ENCODE measurements at places on chromosomes 12 and 14.

DNA sequence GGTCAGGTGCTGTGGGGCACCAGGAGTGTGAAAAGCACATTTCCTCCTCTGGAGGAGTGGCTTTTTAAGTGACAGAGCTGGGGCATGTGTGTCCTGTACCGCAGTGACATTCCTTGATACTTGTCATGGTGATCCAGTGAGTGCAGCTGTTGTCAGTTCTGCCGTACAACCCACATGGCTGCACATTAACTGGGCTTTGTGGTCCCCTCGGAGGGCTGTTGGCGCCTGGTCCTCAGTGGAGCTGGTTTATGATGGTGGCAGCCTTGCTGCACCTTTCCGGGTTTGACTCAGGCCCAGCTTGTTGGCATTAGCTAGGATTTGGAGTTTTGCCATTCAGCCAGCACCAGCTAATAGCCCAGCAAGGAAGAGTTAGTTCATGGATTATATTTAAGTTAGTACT lies 77.0 kb downstream of the SLC25A47 start:
- no peak for DNase-seq

DNA sequence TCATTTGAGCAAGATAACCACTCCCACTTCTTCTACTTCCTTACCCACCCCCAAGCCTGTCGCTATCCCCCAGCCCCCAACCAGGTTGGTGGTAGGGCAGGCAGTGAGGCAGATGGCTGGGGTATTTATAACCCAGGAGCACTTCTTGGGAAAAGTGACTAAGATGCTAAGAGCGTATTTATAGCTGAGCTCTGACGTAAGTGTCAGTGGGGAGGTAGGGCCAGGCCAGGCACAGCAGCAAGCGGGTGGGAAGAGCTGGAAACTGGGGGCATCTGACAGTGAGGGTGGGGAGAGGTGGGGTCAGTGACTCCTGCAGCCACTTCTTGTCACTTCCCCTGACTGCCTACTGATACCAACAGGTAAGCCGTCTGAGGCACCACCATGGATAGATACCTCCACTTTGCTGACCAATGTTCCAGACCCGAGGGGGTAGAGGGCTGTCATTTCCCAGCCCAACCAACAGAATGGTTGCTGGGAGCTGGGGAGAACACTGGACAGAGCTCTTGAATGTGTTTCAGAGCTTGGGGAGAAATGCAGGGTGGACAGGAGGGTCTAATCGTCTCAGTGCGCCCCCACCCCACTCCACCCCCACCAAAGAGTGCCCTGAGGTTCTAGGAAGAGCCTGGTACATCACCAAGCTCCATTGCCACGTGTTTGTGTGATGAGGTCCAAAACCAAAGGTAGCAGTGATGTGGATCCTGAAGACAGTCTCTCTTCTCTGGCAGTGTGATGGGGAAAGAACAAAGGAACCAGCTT lies 2.7 kb upstream of the INHBE start:
- DNase-seq = no peak

DNA sequence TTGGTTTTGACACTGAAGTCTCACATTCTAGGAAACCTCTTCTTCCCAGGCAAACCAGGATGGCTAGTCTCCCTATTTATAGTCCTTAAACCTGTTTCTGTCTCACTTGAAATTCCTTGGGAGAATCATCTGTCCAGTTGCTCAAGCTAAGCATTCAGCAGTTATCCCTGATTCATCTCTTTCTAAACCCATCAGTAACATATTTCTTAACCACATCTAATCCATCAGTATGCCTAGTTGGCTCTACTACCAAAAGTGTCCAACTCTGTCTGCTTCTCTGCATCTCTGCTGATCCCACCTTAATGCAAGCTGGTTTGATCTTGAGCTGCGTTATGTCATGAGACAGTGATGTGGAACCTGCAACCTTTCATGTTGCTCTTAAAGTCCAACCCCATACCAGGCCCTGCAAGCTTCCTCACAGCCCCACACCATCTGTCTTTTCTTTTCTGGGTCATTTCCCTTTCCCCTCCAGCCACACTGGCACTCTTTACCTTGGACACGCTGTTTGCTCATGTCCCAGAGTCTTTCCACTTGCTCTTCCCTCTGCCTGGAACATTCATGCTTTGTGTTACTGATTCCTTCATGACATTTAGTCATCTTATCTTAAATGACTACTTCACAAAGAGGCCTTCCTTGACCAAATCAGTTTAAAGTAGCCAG lies 380.8 kb upstream of the RGS6 start:
- no peak for DNase-seq

- DNase-seq = no peak
Measured at GRCh38 chr14:22919601-22919921, 612 bp upstream of the RBM23 start.

GRCh38 chr12:89454080-89454848 lies 70.3 kb downstream of the GALNT4 start:
- DNase-seq = no peak

GRCh38 chr14:78767436-78767835 lies 597.3 kb downstream of the NRXN3 start:
- DNase-seq = no peak

DNA sequence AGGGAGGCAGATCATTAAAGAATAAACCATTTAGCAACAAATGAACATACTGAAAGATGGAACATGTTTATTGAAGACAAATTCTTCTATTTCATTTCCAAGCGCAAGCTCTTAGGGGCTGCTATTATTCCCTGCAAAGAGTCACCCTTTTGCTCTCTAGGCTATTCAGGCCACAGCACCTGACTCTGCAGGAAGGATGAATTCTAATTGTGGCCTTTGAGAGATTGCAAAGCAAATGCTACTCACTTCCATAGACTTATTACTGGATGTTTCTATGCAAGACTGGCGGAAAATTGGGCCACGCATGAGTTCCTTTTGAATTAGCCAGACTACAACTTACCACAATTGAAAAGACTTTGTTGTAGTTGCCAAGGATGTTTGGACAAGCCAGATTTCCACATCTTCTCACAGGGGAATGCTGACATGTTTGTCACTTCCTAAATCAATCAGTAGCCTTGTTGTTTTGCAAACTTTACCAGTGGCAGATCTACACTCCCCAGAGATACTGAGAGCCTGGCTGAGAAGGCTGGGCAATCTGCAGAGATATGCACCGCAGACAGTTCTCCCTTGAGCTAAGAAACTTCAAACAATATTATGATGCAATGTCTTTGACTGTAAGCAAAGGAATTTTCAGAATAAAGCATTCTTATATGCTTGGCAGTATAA lies 334.3 kb upstream of the SYT1 start:
- DNase-seq = no peak

DNA sequence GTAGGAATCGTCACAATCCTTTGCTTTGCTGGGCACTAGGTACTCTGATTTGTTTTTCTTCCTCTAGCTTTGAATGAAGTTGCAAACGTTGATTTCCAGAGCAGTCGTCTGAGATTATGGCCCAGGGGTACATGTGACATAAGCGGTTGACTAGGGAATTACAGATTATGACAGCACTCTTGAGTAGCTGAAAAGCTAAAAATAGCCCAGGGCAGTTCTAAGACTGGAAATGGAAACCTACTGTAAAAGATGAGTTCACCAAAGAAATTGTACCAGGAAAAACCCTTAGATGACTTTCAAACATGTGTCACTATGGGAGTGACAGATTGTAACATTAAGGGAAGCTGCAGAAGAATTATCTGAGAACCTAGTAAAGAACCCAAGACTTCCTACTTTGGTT lies 108.5 kb downstream of the ANO6 start:
- DNase-seq = no peak

DNA sequence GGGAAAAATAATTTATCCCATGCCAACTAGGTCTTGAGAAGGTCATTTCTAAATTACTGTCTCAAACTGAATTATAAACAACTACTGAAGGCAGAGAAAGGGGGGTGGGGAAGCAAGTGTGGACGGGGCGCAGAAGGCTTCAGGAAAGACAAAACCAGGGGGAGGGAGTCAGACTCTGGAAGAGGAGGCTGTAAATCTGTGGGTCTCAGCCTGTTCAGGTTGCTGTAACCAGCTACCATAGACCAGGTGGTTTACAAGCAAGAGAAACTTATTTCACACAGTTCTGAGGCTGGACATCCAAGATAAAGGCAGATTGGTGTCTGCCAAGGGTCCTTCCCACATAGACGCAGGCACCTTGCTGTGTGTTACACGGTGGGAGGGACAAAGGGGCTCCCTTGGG lies 39.9 kb upstream of the FZD10 start:
- no peak for DNase-seq

DNA sequence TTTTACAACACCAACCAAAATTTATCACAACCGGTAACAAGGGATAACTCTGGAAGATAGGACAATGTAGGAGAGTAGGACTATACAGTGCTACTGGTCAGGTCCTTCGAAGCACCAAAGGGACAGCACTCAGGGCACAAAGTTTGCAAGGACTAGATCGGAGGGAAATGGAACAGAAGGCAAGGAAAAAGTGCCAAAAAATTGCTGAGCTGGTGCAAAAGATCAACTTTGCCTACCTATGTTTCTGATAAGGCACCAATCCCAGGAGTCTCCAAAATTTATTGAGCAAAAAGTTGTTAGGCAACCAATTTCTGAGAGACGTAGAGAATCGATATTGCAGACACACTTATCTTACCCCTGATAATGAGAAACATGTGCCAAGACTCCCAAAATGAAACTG lies 160.0 kb upstream of the PLEKHA5 start:
- no peak for DNase-seq

GRCh38 chr12:66127650-66128049 lies 2.9 kb downstream of the LLPH start:
- no peak for DNase-seq

- no peak for DNase-seq
Measured at GRCh38 chr12:61542551-61542950, 717.7 kb upstream of the USP15 start.

DNA sequence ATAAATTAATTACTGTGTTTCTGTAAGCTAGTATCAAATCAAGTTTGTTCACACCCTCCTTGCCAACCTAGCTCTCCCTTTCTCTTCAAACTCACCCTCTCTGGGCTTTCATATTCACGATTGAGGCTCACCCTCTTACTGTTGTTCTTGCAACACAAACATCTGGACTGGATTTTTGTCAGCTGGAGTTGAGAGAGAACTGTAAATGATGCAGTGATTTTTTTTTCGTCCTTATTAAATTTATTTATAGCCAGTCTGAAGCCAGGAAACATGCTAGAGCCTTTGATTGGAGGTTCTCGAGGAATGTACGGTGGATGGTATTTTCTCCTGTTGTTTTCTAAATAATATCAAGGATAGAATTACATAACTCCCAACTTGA lies 485.1 kb downstream of the ZFP36L1 start:
- no peak for DNase-seq

DNA sequence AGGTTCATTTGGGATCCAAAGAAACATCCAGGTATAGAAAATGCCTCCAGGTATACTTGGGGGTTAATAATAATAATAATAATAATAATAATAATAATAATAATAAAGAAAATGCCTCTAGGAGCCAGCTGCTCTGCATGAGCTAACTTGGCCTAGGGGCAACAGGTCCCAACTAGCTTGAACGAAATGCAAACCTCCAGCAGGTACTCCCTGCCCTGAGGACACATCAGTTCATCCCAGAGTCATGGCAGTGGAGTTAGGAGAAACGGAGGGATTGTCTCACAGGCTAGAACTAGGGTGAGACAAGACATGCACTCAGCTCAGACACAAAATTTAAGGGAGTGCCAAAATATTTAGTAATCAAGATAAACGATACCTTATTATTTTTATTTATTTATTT lies 12.5 kb upstream of the TMEM229B start:
- DNase-seq = no peak

DNA sequence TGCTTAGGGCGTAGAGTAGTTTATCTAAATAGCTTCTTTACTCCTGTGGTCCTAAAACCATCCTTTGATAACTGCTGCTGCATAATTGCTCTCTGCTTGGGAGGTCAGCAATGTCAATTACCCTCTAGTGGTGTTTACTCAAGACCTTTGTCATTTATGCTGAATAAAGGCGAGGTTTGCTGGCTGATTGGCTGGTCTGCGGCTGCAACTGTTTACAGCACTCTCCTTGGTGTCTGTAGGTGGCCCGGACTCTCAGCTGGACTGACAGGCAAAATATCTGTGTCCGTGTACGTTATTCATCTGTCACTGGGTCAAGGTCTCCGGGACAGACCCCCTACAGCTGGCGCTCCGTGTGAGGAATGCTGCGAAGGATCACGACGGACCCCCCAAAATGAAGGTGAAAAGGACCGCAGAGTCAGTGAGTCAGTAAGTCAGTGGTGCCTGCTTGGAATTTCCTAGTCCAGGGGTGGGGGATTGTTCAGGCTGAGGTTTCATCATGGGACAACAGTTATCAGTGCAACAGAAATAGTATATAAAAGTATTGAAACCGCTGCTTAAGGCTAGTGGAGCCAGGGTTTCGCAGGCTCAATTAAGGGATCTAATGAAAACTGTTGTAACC lies 253.3 kb upstream of the DIO2 start:
- DNase-seq = no peak

GRCh38 chr12:122403115-122403770 lies 19.2 kb downstream of the CLIP1 start:
- DNase-seq = no peak

DNA sequence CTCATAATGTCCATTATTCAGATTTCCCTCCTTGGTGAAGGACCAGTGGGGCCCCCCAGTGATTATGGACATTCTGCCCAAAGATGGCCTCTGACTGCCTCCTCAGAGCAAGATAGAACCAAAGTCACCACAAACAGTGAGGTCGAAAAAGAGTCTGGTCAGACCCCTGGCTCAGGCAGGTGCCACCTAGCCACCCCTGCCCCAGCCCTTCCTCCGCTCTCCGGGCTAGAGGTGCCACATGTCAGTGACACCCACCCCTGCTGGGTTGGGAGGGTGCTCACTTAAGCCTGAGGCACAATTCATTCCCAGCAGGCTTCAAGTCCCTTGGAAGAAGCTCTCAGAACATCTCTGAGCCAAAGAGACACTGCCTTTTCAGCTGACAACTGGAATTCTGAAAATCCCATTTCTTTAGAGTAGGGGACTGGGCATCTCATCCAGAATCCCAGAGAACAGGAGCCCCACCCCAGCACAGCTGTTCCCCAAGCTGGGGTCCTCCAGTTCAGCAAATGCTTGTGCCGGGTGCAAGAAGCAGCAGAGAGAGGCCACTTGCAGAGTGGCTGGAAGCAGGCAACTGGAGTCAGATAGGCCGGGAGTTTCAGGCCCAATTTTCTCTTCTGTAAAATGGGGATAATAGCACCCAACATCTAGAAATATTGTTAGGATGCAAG lies 50.3 kb downstream of the ISCA2 start:
- no peak for DNase-seq

DNA sequence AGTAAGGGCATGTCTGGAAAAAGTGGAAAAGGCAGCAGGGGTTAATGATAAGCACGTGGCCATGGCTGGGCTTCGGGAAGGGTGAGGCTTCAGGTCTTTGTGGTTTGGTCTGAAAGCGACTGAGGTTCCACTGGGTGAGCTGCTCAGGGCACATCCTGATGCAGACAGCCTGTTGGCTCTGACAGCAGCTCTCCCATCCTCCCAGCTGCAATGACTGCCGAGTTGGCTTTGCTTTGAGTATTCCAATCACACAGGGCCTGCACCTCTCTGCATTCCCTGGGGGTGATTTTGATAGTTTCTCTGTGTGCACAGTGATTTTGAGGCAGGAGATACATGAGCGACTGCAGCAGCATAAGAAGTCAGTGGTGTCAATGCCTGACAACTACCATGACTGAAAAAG lies 390.7 kb downstream of the APAF1 start:
- no peak for DNase-seq
